ENCODE measurements at places on chromosomes 2 and 18. TPM values are rescaled to one million over a fixed set of nuclear protein-coding genes. Genes with fewer than 3 reads are reported as not detected.

- H3K4me3 ChIP-seq, result no peak overlapping the region
- H3K27ac ChIP-seq, result no peak overlapping the region
- no peaks in the 10 kb centered on the region for H3K36me3 ChIP-seq
- H3K27me3 ChIP-seq, result no peaks in the 10 kb centered on the region
- peaks cover 5% of the 10 kb centered on the region for H3K4me1 ChIP-seq
Measured at GRCh38 chr2:43408407-43409160, 182.2 kb upstream of the ZFP36L2 start.

GRCh38 chr2:120220756-120221155 lies 2.4 kb downstream of the TMEM185B start:
- H3K36me3 ChIP-seq, result peaks cover 4% of the 10 kb centered on the region
- peaks cover 35% of the 10 kb centered on the region for H3K4me1 ChIP-seq
- no peak for DNase-seq
- H3K27ac ChIP-seq, result no peak overlapping the region
- H3K4me3 ChIP-seq, result no peak overlapping the region

DNA sequence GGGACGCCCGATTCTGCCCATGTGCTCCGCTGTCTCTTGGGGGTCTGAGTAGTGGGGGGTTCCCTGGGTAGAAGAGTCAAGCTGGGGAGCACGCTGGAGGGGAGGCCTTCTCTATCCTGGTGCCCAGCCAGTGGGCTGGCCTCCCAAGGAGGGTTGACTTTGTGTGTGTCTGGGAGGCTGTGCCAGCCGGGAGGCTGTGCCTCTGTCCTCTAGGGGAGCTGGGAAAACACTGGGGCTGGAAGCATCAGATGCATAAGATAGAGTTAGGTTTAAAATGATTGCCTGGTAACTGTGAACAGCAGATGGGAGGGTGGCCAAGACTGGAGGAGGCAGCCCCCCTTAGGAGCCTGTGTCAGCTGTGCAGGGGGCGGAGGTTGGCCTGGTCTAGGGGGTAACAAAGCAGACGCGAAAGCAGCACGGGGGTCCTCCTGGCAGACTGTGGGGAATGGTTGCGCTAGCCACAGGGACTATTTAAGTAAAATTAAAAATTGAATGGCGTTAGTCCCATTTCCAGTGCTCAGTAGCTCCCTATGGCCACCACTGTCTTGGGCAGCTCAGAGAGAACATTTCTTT lies 1.3 kb downstream of the ING5 start:
- no peak for DNase-seq
- H3K36me3 ChIP-seq, result peaks cover 26% of the 10 kb centered on the region
- H3K4me3 ChIP-seq, result peak overlapping the region; percentile 88
- H3K27ac ChIP-seq, result peak overlapping the region; percentile 94
- H3K27me3 ChIP-seq, result no peaks in the 10 kb centered on the region
- peaks cover 19% of the 10 kb centered on the region for H3K4me1 ChIP-seq

DNA sequence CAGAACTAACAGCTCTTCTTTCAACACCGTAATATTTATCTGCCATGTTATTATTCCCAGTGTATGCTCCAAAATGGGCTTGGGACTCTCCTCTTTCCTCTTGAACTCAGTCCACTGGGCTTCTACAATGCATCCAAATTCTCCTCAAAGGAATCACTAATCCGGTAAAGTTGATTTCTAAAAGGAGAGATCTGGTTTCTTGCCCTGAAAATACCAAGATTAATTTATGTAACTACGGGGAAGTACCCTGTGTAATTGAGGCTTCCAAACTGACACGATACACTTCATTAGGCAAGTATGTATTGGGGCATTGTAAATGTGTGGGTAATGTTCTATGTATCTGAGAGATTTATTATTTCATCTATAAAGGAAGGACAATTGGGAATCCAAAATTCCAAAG lies 5.7 kb downstream of the NCKAP5 start:
- H3K4me1 ChIP-seq, result peaks cover 10% of the 10 kb centered on the region
- no peak for DNase-seq
- H3K36me3 ChIP-seq, result no peaks in the 10 kb centered on the region

GRCh38 chr2:197597166-197597565 lies 78.2 kb downstream of the RFTN2 start:
- no peak overlapping the region for H3K4me3 ChIP-seq
- no peaks in the 10 kb centered on the region for H3K27me3 ChIP-seq
- no peaks in the 10 kb centered on the region for H3K36me3 ChIP-seq
- no peak for DNase-seq
- no peak overlapping the region for H3K27ac ChIP-seq
- H3K4me1 ChIP-seq, result peaks cover 5% of the 10 kb centered on the region

DNA sequence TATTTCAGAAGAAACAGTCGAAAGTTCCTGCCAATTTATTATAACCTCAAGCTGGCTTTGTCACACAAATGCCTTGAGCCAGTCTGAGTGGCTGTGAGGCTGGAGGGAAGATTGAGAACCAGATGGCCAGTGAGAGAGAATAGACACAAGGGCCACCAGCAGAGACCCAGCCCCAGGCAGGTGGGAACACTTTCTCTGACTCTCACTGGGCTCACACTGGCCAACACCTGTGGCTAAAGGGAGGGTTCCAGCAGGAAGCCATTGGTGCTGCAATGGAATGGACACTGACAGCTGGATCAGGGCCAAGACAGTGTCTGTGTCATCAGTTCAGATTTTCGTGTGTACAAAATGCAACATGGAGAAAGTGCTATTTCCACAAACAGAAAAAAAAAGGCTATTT lies 29.9 kb downstream of the LOXHD1 start:
- H3K27me3 ChIP-seq, result peaks cover 4% of the 10 kb centered on the region
- H3K4me1 ChIP-seq, result peaks cover 7% of the 10 kb centered on the region

GRCh38 chr2:237061356-237061755 lies 24.3 kb upstream of the COPS8 start:
- peaks cover 6% of the 10 kb centered on the region for H3K4me1 ChIP-seq
- H3K27ac ChIP-seq, result no peak overlapping the region
- DNase-seq, result no peak
- no peak overlapping the region for H3K4me3 ChIP-seq
- H3K27me3 ChIP-seq, result no peaks in the 10 kb centered on the region
- H3K36me3 ChIP-seq, result no peaks in the 10 kb centered on the region

- no peak overlapping the region for H3K27ac ChIP-seq
- H3K4me1 ChIP-seq, result peaks cover 4% of the 10 kb centered on the region
- H3K27me3 ChIP-seq, result no peaks in the 10 kb centered on the region
- no peak overlapping the region for H3K4me3 ChIP-seq
- H3K36me3 ChIP-seq, result peaks cover 52% of the 10 kb centered on the region
Measured at GRCh38 chr2:11177871-11178690, 22.8 kb downstream of the SLC66A3 start.

DNA sequence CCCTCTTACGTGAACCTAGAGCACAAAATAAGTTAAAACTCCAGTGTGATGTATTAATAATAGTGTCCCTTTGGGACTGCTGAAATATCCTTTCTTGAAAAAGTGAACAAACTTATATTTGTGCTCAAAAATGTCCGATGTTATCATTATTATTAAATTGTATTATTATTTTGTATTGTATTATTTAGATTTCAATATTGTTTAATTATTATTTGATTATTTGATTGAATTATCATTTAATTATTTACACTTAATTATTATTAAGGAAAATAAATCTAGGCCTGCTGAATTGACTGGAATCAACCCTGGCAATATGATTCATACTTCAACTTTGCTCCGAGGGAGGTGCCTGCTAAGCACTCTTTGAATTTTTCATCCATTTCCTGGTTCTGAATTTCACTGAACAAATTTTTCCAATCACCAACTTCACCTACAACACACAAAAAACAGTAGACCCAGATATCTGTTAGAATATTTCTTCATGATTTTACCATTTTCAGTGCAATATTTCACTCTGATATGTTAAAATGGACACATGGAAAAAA lies 10.9 kb upstream of the EIF2AK2 start:
- H3K36me3 ChIP-seq, result no peaks in the 10 kb centered on the region
- no peaks in the 10 kb centered on the region for H3K27me3 ChIP-seq
- no peak overlapping the region for H3K27ac ChIP-seq
- H3K4me3 ChIP-seq, result no peak overlapping the region
- H3K4me1 ChIP-seq, result no peaks in the 10 kb centered on the region
- DNase-seq, result no peak

GRCh38 chr2:27988306-27988705 lies 97.8 kb downstream of the BABAM2 start:
- H3K27ac ChIP-seq, result no peak overlapping the region
- peaks cover 6% of the 10 kb centered on the region for H3K4me1 ChIP-seq
- no peaks in the 10 kb centered on the region for H3K27me3 ChIP-seq
- no peak overlapping the region for H3K4me3 ChIP-seq
- DNase-seq, result no peak
- H3K36me3 ChIP-seq, result no peaks in the 10 kb centered on the region

GRCh38 chr2:29502460-29502911 lies 387.3 kb downstream of the CLIP4 start:
- H3K4me3 ChIP-seq, result no peak overlapping the region
- no peaks in the 10 kb centered on the region for H3K4me1 ChIP-seq
- no peak overlapping the region for H3K27ac ChIP-seq
- no peaks in the 10 kb centered on the region for H3K36me3 ChIP-seq

DNA sequence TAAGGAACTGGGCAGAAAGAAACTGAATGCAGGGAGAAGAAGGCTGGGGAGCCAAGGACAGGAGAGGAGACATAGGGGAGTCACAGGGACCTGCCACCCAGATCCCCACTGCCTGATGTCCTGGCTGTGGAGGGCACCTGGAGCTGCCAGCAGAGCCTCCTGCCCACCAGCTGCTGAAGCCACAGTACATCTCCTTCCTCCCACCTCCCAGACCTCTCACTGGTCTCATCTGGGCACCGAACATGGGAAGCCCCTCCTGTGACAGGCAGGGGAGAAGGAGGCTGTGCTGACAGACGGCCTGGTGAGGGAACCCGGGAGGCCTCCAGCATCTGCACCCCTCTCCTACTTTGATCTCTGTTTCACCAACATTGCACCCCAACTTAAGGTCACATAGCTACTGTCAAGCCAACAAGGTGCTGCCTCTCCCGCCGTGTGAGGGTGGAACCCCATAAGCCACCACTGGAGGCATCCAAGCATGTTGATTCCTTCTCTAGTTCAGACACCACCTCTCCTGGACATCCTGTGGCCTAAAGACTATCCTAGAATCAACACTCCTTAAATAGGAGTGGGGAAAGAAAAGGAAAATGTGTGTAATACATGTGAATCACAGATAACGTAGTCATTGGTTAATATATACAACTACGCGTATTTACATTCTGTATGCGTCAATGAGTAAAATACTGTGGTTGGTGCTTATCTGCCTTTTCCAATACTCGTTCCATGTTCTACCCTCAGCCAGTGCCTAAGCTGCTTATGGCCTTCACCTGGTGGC lies 3.5 kb upstream of the RNPEPL1 start:
- H3K27ac ChIP-seq, result peak overlapping the region; percentile 91
- no peaks in the 10 kb centered on the region for H3K27me3 ChIP-seq
- H3K36me3 ChIP-seq, result peaks cover 9% of the 10 kb centered on the region
- peak overlapping the region; percentile 85 for H3K4me3 ChIP-seq
- H3K4me1 ChIP-seq, result peaks cover 71% of the 10 kb centered on the region

DNA sequence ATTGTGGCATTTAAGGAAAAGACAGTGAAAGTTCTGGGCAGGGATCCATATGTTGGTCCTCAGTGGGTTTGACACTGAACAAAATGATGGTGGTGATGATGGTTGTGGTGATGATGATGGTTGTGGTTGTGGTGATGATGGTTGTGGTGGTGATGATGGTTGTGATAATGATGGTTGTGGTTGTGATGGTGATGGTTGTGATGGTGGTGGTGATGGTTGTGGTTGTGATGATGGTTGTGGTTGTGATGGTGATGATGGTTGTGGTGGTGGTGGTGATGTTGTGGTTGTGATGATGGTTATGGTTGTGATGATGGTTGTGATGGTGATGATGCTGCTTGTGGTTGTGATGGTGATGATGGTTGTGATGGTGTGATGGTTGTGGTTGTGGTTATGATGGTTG lies 308.7 kb downstream of the AGAP1 start:
- H3K4me1 ChIP-seq, result no peaks in the 10 kb centered on the region
- peaks cover 61% of the 10 kb centered on the region for H3K36me3 ChIP-seq
- H3K4me3 ChIP-seq, result no peak overlapping the region
- H3K27ac ChIP-seq, result no peak overlapping the region
- no peak for DNase-seq

DNA sequence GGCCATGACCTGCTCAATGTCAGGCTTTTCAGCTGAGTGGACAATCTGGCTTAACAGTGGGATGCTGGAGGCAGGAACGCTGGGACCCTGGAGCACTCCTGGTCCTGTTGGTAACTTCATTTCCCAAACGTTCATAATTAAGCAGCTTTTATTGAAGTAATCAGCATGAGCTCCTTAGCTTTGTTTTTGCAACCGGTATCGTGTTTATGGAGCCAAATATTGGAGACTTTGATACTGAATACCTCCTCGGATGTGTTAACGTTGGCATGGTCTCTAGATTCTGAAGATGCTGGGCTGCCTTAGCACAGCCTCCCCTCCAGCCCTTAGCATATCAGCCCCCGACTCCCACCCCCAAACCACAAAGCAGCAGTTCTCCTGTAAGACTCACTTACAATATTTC lies 60.7 kb downstream of the OSR1 start:
- no peaks in the 10 kb centered on the region for H3K36me3 ChIP-seq
- no peak for DNase-seq
- no peaks in the 10 kb centered on the region for H3K27me3 ChIP-seq
- peaks cover 16% of the 10 kb centered on the region for H3K4me1 ChIP-seq
- H3K4me3 ChIP-seq, result no peak overlapping the region

DNA sequence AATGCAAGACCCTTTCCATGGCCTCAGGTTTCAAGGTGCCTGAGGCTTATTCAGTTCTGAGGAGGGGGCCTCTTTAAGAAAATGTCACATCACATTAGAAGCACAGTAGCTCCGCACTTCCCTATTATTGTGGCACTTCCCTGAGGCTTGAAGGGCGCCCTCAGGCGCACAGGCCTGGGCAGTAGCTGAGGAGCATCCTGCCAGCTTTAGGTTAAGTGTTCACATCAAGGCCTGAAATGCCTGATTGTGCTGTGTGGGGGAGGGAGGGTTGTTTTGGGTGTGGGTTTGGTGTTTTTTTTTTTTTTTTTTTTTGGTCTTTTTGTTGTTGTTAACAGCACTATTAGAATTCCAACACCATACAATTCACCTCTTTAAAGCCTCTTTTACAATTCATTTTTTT lies 107.9 kb downstream of the CABLES1 start:
- H3K27me3 ChIP-seq, result no peaks in the 10 kb centered on the region
- DNase-seq, result peak; percentile 70
- peaks cover 10% of the 10 kb centered on the region for H3K4me1 ChIP-seq
- H3K36me3 ChIP-seq, result peaks cover 17% of the 10 kb centered on the region

The WDR12 gene
- total RNA-seq, result 21.2 TPM

The HNMT gene
- total RNA-seq, result 99.3 TPM

The SMCHD1 gene
- total RNA-seq, result 55.9 TPM

The CRYBA2 gene
- total RNA-seq, result not detected

The C2orf72 gene
- total RNA-seq, result 0.97 TPM

The STARD6 gene
- not detected for total RNA-seq

The MAP4K3 gene
- total RNA-seq, result 42.9 TPM

The GNLY gene
- 21.5 TPM for total RNA-seq

All from lower lobe of right lung (tissue), 2 donors.